Stimulated activated naive CD8-positive, alpha-beta T cell treated with anti-CD3 and anti-CD28 coated beads, Interleukin-15, amount 100 ng/mL, for 72 hours (primary cell): ENCODE measurements at places on chromosomes 6 and 20.

DNA sequence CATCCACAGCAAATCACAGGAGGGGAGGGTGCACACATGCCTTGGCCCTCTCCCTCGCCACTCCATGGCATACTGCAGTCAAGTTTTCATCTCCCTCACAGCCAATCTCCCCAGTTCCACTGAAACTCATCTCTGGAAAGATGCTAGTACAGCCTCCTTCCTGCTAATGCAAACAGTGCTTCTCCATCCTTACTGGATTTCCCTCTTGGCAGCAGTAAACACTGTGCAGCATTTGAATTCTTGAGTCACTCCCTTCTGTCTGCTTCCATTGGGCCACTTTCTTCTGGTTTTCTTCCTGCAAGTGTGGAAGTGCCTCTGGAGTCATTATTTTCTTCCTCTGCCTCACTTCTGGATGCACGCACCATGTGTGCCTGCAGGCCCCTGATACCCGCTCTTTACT lies 460.3 kb downstream of the QKI start:
- DNase-seq: no peak

DNA sequence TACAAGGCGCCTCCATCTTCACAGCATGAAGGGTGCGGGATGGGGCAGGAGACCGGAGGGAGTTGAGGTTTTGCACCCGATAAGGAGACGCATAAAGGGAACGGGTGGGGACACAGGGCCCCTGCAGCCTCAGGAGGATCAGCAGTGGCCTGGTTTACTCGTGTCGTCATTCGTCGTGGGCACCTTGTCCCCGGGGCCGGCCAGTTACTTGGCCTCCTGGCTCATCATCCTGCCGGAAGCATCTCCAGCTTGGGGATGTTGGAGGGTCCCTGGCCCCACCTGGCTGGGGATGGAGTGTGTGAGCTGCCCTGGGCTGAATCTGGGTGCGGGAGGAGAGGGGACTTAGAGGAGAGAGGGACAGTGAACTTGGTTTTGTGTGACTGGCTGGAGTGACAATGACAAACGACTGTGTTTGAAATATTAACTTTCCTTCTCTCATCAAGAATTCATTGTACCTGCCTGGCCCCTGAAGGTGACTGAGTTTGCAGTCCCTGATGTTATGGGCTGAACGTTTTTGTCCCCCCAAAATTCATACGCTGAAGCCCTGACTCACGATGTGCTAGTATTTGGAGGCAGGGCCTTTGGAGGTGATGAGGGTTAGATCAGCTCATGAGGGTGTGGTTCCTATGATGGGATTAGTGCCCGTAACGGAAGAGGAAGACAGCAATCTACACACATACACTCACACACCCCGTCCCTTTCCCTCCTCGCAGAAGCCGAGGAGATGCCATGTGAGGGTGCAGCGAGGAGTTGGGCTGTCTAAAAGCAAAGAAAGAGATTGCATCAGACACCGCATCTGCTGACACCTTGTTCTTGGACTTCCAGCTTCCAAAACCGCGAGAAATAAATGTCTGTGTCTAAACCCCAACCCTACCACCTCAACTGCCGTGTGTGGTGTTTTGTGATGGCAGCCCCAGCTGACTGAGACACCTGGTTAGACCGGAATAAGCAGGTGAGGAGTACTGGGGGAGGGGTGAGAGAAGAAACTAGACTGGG lies 65.0 kb upstream of the MAP3K4 start:
- DNase-seq: no peak

DNA sequence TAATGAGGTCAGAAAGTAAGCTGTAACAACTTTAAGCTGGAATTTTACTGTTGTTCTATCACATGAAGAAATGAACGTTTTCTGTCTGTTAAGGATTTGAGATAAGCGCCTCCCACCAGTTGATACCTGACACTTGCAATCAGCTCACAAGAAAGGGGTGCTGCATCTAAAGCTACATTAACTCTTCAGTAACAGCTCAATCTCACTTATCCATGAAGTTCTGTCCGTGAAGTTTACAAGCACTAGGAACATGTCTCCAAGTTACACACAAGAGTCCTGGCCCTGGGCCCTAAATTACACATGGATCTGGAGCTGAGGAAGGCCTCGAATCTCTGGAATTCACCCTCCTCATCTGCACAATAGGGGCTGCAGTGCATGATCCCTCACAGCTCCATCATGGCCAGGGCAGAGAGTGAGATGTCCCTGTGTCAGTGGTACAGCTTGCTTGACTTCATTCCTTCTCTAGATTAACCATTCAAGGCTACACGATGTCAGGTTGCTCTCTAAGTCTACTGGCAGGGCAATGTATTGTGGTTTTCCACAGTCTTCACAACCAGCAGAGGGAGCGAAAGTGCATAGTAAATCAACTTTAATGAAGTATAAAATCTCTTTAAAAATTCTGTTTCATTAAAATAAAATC lies 182.4 kb upstream of the MCHR2 start:
- DNase-seq: no peak

- no peak for DNase-seq
These were observed 11.2 kb upstream of the HDAC2 start for GRCh38 chr6:113982055-113982550.

GRCh38 chr6:137698636-137699030 lies 168.4 kb upstream of the TNFAIP3 start:
- DNase-seq: no peak

- no peak for DNase-seq
These were observed 115.1 kb upstream of the SOX4 start for GRCh38 chr6:21478411-21478810.

DNA sequence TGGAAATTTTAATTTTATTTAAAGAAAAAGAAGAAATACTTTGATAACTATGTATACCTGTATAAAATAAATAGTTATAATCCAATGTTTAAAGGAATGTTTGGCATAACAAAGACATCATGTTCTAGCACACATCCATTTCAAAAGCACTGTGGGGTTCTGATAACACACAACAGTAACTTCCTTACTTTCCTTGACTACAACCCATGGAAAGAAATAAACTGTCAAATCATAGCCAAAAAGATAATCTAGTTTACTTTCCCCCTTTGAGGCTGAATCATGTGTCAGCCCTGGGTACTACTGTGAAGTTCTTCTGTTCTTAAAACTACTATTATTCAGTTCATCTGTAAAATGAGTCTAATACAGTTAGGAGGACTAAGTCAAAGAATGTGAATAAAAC lies 61.4 kb upstream of the PKIB start:
- DNase-seq: no peak

DNA sequence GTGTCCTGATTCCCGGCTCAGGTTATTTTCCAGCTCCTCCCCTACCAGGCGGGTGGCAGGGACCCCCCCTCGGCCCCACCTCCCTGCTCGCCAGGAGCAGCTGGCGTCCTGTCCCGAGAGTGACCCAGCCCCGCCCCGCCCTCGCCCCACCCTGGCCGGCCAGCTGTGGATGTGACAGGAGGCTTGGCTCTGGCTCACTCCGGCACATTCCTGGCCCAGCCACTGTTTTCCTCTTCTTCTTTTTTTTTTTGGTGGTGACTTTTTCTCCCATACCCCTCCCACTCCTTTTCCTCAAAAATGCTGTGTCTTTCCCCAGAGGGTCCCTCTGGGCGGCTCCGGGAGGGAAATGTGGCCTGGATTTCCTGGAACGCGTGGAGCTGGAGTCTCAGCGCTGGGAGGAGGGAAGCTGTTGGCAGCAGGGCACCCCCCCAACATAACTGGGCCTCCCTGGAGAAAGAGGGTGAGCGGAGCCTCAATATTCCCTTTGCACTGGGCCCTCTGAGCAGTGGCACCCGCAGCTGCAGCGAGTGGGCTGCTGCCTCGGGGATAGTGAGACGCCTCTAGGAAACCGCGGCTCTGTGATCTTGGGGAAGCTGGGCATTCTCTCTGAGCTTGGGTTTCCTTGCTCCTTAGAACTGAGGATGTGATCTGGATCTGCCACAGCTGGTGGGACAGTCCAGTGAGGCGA lies 28.3 kb upstream of the CSNK2A1 start:
- DNase-seq: no peak

DNA sequence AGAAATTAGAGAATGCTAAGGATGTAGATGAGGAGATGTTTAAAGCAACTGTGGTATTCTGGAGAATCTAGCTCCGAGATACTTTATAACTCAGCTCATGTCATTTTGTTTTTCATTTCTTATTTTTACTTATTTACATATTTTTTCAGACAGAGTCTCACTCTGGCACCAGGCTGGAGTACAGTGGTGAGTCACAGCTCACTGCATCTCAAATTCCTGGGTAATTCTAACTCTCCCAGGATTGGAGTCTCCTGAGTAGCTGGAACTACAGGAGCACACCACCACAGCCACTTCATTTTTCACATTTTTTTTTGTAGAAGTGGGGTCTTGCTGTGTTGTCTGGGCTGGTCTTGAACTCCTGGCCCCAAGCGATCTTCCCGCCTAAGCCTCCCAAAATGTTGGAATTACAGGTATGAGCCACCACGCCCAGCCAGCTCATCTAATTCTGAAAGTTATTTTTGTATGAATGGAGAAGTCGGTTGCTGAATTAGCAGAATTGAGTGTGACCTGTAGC lies 94.3 kb upstream of the FAM8A1 start:
- no peak for DNase-seq

DNA sequence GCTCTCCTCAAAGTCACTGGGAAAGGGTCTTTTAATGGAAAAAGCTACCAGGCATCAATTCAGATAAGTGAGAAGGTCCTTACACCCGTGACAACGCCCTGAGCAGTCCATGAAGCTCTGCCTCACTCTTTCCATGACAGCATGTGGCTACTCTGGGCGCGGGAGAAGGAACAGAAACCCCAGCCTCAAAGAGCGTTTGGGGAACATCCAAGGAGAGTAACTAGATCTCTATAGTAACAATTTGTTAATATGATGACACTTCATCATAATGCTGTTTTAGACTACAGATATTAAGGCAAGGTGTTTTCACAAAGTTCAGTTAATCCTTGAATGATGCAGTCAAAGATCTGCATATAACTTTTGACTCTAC lies 55.2 kb downstream of the KIF6 start:
- DNase-seq: no peak

GRCh38 chr6:113540466-113540865 lies 316.7 kb upstream of the MARCKS start:
- DNase-seq: no peak

DNA sequence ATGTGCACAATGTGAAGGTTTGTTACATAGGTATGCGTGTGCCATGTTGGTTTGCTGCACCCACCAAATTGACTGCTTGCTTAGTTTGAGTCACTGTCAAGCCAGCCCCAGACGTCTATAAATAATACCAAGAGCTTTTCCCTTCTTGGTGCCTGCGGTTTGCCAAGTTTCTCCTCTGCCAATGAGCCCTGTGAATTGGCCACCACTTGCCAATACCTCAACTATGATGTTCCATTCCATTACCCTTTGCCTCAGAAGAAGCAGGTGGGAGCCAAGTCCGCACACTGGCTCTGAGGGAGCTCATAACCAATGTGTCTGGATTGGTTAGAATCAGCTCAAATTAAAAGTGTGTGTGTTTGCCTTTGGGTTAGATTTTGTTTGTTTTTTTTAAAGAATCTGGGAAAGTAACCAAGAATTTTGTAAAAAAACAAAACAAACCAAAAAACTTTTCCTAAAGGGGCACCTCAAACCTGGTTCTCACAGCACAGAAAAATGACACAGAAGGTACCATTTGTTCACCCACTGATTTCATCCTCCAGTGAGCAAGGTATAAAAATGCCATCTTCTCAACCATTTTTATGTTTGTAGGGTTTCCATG lies 244.7 kb upstream of the PRND start:
- DNase-seq: no peak

DNA sequence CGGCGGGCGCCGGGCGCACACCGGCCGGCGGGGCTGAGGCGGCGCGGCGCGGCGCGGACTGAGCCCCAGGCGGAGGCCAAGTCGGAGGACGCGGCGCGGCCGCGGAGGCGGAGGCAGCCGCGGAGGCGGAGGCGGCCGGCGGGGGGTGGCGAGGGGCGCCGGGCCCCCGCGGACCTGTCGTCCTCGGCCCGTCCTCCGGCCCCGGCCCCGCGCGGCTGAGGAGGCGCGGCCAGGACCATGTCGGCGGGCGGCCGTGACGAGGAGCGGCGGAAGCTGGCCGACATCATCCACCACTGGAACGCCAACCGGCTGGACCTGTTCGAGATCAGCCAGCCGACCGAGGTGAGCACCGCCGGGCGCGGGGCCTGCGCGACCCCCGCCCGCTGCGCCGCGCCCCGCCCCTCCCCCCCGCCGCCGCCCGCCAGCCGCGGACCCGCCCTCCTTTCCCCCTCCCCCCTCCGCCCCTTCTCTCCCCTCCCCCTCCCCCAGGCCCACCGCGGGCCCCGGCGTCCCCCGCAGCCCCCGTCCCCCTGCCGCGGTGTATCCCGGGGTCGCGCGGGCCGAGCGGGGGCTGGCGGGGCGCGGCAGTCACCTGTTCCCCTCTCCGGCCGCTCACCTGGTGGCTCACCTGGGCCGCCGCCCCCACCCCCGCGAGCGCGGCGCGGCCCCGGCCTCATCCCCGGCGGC lies at the start of gene AFDN:
AFDN (plus strand) TSS at position 16 of the 687 bp plus-strand sequence; CDS start at position 238, 222 bp downstream.
- peak; percentile 32 for DNase-seq

DNA sequence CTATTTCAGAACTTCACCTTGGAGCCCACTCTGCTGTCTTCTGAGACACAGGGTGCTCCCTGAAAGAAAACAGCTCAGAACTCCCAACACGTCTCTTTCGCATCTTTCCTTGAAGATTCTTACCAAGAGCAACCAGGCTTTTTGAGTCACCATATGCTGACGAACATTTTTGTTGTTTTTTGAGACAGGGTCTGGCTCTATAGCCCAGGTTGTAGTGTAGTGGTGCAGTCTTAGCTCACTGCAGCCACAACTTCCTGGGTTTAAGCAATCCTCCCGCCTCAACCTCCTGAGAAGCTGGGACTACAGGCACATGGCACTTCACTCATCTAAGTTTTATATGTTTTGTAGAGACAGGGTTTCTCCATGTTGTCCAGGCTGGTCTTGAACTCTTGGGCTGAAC lies 68.5 kb downstream of the TRMT11 start:
- DNase-seq: no peak

DNA sequence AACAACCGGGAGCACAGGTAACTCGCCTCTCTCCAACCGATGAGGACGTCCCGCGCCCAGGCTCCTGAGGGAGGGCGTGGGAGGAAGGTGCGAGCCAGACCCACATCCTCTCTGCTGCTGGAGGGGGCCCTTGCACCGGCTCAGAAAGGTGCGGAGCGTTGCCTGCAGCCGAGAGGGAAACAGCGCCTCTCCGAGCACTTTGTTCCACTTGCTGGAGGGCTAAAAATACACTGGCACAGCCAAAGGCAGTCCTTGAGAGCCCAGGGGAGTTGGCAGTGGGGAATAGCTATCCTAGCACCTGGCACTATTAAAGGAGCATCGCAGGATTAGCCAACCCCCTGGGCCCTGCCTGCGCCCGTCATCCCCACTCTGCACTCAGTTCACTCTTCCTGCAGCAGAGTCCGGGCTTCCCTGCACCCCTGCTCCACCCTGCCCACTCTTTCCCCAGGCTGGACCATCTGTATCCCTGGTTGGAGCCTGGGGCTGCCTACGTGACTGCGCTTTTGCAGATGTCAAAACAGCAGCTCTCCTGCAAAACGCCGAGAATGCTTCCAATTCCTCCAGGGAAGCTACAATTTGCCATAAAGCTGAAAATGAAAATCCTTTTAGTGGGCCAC lies 108.9 kb downstream of the SNX5 start:
- peak; percentile 35 for DNase-seq

DNA sequence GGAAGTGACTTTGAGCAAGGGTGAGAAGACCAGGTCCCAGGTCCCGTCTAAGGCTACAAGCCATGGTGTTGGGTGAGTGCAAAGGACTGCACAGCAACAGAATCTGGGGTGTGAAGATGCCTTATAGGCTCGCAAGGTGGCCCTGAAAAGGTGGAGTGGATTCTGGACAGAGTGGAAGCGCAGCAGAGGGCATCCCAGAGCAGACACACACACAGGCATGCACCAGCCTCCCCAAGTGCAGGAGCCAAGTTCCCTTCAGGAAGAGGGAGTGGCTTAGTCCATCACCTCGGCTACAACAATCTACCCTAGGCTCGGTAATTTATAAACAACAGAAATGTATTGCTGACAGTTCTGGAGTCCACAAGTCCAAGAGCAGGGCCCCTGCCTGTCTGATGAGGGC lies 180.1 kb upstream of the PDE10A start:
- DNase-seq: no peak
